Mesenteric fat pad (tissue), 1 donor: ENCODE measurements at places on chromosomes 6 and 20. TPM values are rescaled to one million over a fixed set of nuclear protein-coding genes. Genes with fewer than 3 reads are reported as not detected.

The ZKSCAN4 gene
- total RNA-seq, result 2.7 TPM

The PDE10A gene
- total RNA-seq, result 15.6 TPM

The KCNK16 gene
- not detected for total RNA-seq

The RIPOR3 gene
- total RNA-seq, result 19.7 TPM

The SIRPB2 gene
- total RNA-seq, result 25.5 TPM

The SUMO4 gene
- total RNA-seq, result 1.2 TPM

The ULBP1 gene
- 0.19 TPM for total RNA-seq

The LIN28B gene
- not detected for total RNA-seq

The UFL1 gene
- total RNA-seq, result 23.0 TPM

The ABCC10 gene
- total RNA-seq, result 22.0 TPM

The GSTA3 gene
- not detected for total RNA-seq

The CALHM4 gene
- total RNA-seq, result not detected

The EPB41L1 gene
- total RNA-seq, result 59.7 TPM

The ENPP4 gene
- total RNA-seq, result 21.1 TPM
